ENCODE measurements at places on chromosomes 4 and X. TPM values are rescaled to one million over a fixed set of nuclear protein-coding genes. Genes with fewer than 3 reads are reported as not detected.

MUC7 gene
- not detected for total RNA-seq

SOX3 gene
- total RNA-seq: not detected

SSX4 gene
- not detected for total RNA-seq

COX7B2 gene
- total RNA-seq: not detected

WDR17 gene
- total RNA-seq: 1.4 TPM

PPEF2 gene
- not detected for total RNA-seq

TRAM1L1 gene
- 3.3 TPM for total RNA-seq

FOXR2 gene
- total RNA-seq: not detected

ZCCHC13 gene
- total RNA-seq: not detected

SOWAHB gene
- total RNA-seq: not detected

RTL9 gene
- under 0.01 TPM for total RNA-seq

PDLIM3 gene
- 9.5 TPM for total RNA-seq

FAM53A gene
- 1.4 TPM for total RNA-seq

TACR3 gene
- total RNA-seq: not detected

FBXL5 gene
- 86.1 TPM for total RNA-seq

CD40LG gene
- total RNA-seq: not detected
